Psoas muscle (tissue), 8 donors: ENCODE measurements at places on chromosomes 13 and 19. TPM values are rescaled to one million over a fixed set of nuclear protein-coding genes. Genes with fewer than 3 reads are reported as not detected.

DNA sequence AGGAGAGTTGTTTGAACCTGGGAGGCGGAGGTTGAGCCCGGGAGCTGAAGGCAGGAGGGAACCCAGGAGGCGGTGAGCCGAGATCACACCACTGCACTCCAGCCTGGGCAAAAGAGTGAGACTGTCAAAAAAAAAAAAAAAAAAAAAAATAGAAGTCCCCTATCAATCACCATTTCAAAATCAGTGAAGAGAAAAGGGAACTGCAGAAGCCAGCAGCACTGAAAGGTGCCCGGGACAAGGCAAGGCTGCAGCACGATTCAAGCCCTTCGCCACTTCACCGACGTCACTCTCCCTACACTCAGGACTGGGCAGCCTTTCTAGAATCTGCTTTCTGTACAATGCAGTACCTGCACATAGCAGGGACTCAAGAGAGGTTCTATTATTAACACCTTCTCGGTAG is 21.9 kb upstream of the USP12 start:
- no peak for DNase-seq

GRCh38 chr13:37473035-37473434 is 125.5 kb downstream of the POSTN start:
- no peak for DNase-seq

GRCh38 chr19:14561847-14562351 is 10.0 kb downstream of the NDUFB7 start:
- peak; percentile 92 for DNase-seq

The ZNF723 gene
- total RNA-seq = not detected

DNA sequence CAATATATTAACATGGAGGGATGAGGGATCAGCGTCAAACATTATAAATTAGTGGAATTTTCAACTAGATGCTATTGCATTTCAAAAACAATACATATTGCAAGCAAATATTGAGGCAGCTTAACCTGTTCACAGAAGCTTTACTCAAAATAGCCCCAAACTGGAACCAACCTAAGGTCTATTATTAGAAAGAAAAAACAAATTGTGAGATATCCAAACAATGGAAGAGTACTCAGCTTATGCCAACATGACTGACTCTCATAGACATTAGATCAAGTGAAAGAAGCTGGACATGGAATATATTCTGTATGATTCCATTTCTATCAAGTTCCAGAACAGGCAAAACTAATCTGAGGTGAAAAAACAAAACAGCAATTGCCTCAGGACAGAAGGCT is 27.6 kb upstream of the NEK3 start:
- DNase-seq = no peak

DNA sequence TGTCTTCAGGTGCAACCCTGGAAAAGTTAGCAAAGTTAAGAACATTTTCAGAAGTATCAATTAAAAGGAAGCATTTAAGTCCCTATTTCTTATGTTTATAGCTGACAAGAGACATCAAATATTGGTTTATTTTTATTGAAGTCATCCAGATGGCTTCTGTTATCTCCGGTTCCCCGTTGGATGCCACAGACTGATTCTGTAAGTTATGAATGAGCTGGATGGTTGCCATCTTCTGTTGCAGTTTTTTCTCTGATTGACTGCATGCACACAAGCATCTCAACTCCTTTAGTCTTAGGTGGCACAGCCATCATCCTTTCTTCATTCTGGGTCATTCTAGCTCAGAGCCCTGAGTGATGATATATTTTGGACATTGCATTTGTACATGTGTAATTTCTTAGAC is 10.6 kb upstream of the OXGR1 start:
- DNase-seq = no peak

The RRAS gene
- 55.2 TPM for total RNA-seq

DNA sequence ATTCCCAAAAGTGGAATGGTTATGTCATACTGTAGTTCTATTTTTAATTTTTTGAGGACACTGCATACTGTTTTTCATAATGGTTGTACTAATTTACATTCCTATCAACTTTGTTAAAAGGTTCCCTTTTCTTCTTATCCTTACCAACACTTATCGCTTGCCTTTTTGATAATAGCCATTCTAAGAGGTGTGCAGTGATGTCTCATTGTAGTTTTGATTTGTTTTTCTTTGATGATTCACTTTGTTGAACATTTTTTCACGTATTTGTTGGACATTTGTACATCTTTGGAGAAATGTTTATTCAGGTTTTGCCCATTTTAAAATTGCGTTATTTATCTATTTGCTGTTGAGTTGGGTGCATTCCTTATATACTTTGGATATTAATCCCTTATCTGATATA is 188.8 kb upstream of the SPRY2 start:
- DNase-seq = no peak

The ZNF497 gene
- 0.25 TPM for total RNA-seq

The ADAT3 gene
- total RNA-seq = 1.6 TPM

DNA sequence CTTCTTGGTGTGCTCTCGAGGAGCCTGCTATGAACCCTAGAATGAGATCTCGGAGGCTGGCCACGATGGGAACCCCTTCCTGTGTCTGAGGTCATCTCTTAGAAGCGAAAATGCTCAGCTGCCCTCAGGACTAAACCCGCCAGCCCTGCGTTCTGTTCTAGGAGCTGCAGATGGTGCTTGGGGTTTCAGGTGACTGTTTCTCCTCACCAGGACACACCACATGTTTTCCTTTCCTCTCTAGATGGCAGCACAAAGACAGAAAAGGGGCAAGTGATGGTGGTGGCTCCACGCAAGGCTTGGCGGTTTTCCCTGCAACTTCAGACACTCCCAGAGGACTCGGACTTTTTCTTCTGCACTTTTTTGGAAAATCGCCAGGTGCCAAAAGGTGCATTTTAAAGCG is 60.1 kb downstream of the RNASEH2B start:
- no peak for DNase-seq

The LYPD3 gene
- not detected for total RNA-seq

The SBK3 gene
- total RNA-seq = 12.9 TPM

- no peak for DNase-seq
These were observed 44.7 kb upstream of the TFDP1 start for GRCh38 chr13:113539822-113540221.

GRCh38 chr19:7287722-7288121 is 6.5 kb downstream of the INSR start:
- no peak for DNase-seq

- DNase-seq = no peak
These were observed 106.2 kb downstream of the SLITRK5 start for GRCh38 chr13:87777387-87777786.

The CLEC4M gene
- total RNA-seq = not detected

The ZNF20 gene
- 0.52 TPM for total RNA-seq

The TEX26 gene
- not detected for total RNA-seq

DNA sequence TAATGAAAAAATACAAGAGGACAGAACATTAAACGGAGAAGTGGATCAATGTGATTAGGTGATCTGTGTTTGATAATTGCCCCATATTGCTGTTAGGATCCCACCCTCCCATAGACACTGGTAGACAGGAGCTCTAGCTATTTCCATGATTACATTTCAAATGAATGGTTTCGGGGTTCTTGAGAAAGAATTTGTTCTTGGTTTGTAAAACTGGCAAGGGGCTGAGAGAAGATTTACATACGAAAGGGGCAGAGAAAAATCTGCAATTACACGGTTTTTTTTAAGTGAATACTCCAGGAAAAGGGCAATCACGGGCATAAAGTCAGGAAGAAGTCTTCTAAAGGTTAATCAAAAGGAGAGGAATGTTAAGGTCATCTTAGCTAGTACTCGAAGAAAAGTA is 2125.7 kb upstream of the PCDH20 start:
- no peak for DNase-seq

The ZNF729 gene
- not detected for total RNA-seq

The SWSAP1 gene
- total RNA-seq = 1.1 TPM

The FAM216B gene
- not detected for total RNA-seq

GRCh38 chr13:44627441-44627840 is 51.3 kb upstream of the TSC22D1 start:
- no peak for DNase-seq

The GPR183 gene
- 0.80 TPM for total RNA-seq

DNA sequence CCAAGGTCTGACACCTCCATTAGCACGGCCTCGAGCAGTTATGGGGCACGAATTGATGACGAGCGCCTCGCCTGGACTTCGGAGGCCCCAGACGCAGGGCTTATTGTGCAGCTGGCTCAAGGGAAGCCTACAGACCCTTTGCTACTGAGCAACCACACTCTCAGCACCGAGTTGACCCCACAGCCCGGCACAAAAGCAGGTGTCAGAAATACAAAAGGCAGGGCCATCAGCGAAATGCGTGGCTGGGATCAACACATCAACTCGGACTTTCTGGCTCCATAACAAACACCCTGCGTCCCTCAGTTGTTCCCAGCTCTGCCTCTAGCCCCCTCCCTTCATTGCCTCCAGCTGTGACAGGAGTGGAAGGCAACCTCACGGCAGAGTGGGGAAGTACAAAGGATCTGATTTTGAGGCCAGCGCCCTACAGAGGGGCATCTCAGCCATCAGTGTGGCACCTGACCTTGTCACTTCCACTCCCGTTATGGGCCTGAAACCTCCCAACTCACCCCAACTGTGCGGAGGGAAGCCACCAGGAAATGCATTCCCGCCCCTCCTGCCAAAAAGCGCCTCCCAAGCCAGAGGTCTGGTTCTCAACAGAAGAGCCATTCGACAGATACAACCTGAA is 18.0 kb downstream of the PEPD start:
- DNase-seq = no peak

GRCh38 chr13:47816831-47817230 is 184.2 kb downstream of the SUCLA2 start:
- no peak for DNase-seq

The AP2A1 gene
- 79.1 TPM for total RNA-seq

DNA sequence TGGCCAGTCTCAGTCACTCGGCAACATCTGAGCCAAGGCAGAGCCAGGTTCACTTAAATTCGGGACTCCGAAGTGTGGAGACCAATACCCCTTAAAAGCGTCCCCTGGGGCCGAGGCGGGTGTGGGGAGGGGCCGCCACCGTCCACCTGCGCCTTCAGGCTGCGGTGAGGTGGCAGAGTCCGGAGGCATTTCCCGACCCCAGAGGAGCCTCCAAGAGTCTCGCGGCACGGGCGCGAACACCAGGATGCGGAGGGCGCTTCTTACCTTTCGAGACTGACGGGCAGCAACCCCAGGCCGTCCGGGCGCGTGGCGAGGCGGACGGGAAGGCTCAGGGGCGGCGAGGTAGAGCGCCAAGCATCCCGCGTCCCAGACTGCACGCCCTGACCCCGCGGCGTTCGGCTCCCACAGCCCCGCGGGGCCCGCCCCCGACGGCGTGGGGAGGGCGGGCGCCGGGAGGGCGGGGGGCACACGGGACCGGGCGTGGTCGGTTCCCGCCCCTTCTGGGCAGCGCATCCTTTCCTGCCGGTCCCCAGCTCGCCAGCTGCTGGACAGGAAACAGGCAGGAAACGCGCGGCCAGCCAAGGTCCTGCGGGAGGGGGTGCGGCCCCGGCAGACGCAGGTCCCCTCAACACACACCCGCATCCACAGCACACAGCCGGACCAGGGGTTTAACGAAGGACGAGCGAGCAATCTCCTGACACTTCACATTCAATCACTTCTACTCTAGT is at the start of gene THSD1:
Gene THSD1, minus strand, starts transcription at position 406 of the 728 bp plus-strand sequence. CDS start 3,572 bp downstream, outside the sequence.
- peak; percentile 75 for DNase-seq

- no peak for DNase-seq
These were observed 4.4 kb upstream of the ELL start for GRCh38 chr19:18526316-18526715.

DNA sequence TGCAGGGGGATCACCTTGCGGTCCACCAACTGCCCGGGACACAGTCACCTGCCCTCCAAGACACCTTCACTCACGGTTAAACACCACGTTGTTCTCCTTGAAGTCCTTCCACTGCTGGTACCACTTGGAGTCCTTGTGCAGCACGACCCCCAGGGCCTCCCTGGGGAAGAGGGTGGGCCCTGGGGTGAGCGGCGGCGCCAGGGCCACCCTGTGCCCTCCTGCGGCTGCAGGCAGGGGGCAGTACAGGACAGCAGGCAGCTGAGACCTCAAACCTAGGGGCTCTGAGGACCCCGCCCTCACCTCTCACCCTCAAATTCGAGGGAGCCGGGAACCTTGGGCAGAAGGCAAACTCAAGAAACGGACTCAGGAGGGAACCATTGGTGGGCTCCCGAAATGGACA is 7.5 kb upstream of the CTXN1 start:
- no peak for DNase-seq

The ZNF528 gene
- 5.8 TPM for total RNA-seq

DNA sequence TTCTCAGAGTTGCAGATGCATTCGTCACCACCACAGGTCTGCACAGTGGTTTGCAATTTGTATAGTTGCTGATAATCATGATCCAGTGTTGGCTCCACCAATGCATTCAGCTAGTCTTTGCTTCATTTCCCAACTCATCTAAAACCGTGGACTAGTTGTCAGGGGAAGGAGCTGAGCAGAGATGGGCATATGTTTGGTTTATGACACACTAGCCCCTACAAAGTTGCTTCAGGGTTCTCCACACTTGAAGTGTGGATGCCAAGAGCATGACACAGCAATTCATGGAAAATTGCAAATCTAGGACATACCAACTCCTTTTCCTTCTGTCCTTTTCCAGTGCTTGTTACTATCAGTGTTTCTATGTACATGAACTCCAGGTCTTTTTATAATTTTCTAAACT is 168.0 kb downstream of the TNFSF13B start:
- DNase-seq = no peak

GRCh38 chr19:33678796-33679585 is 57.2 kb downstream of the CHST8 start:
- no peak for DNase-seq

DNA sequence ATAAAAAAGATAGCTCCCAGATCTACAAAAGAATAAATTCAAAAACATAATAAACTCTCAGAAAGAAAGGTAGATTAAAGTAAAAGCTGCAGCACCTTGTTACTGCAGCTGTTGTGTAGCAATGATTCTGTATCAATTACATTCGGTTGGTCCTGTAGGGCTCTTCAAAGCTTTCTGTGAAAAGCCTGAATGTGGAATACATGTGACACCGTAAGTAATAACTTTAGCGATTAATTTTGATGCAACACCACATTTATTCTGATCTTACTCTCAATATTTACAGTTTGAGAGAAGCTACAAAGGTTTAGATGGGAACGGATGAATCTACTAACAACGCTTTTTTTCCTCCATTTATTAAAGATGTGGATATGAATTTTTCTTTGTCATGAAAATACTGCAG is 279.2 kb downstream of the DACH1 start:
- no peak for DNase-seq

- no peak for DNase-seq
These were observed 1.4 kb upstream of the CD209 start for GRCh38 chr19:7748756-7749155.
